Activated naive CD8-positive, alpha-beta T cell treated with anti-CD3 and anti-CD28 coated beads, Interleukin-2, amount 50 U/mL, for 16 hours (primary cell): ENCODE measurements at places on chromosomes 16 and 17.

DNA sequence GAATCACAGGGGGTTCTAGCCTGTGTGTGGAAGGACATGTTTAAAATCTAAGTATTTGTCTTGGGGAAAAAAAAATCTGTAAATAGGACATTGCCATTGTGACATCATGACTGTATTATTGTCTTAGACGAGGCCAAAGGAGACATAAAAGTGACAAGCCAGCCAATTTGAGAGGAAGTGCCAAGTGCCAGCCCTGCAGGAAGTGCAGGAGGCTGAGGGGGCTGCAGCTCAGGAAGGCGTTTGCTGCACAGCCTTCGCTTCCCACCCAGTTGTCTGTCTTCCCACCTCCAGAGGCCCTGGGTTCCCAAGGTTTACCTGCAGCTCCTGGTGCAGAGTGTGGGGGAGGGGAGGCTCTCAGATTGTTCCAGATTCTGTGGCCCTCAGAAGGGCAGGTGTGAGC is 1.3 kb downstream of the ADCY7 start:
- DNase-seq, result no peak

- DNase-seq, result no peak
Observed at GRCh38 chr17:74177018-74177450, 26.4 kb upstream of the RPL38 start.

DNA sequence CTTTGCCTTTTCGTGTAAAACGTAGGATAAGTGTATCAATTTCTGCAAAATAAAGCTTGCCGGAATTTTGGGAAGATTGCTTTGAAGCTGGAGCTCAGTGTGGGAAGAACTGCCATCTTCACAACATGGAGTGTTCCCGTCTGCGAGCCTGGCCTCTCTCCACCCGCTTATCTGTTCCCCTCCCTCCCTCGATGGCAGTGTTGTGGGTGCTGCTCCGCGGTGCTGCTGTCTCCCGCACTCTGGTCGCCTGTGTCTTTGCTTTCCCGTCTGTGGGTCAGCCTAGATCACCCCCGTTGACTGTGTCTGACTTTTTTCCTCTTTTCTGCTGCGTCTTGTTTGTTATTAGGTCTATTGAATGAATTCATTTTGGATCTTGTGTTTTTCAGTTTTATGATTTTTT is 17.0 kb downstream of the ACSF3 start:
- no peak for DNase-seq

DNA sequence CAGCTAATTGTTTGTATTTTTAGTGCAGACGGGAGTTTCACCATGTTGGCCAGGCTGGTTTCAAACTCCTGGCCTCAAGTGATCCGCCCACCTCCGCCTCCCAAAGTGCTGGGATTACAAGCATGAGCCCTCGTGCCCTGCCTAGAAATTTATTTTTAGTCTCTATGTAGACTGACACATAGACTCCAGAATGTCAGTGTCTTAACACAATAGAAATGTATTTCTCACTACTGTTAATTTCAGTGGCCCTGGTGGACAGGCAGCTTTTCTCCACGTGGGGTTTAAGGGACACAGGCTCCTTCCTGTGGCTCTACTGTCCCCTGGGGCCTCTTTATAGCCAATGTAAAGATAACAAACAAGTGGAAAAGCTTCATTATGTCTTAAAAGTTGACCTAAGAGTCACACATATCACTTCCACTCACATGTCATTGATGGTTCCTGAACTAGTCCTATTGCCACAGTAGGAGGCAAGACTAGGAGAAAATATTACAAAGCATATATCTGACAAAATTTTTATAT is 43.8 kb downstream of the COPRS start:
- DNase-seq, result no peak

GRCh38 chr17:43717913-43718312 is 40.7 kb downstream of the SOST start:
- DNase-seq, result no peak
